ENCODE measurements at places on chromosomes 7 and 10. TPM values are rescaled to one million over a fixed set of nuclear protein-coding genes. Genes with fewer than 3 reads are reported as not detected.

- peak; percentile 44 for DNase-seq
Measured at GRCh38 chr10:93065675-93066543, 5.3 kb downstream of the CYP26C1 start.

GRCh38 chr10:132411561-132412253, 14.7 kb downstream of the PWWP2B start:
- DNase-seq: peak; percentile 69

The SHTN1 gene
- total RNA-seq: 49.1 TPM

DNA sequence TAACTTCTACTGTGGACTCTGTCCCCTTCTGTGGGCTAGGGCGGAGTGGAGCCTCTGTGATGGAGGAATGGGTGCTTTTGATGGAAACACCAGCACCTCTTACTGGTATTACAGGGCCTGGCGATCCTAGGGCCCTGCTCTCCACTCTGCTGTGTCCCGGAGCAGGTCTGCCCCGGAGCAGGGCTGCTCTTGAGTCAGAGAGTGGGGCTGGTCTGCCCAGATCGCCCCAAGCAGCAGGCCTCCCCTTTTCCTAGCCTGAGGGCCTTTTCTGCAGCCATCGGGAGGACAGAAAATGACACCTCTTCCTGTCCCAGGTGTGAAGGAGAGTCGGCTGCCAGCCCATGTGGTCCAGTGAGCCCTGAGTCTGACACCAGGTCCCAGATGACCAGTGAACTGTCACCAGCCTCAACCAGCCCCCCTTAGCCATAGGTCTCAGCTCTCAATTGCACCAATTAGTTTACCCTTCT, 1.4 kb downstream of the ZNF282 start:
- no peak for DNase-seq

- no peak for DNase-seq
Measured at GRCh38 chr10:29465384-29465783, 169.4 kb downstream of the SVIL start.

GRCh38 chr10:73209705-73210104, 37.4 kb downstream of the DNAJC9 start:
- peak; percentile 31 for DNase-seq

Measured in stomach (tissue), 19 donors.